Activated CD4-positive, CD25-positive, alpha-beta regulatory T cell treated with anti-CD3 and anti-CD28 coated beads, Interleukin-2, amount 50 U/mL, for 72 hours (primary cell): ENCODE measurements at places on chromosomes 1 and 21.

- DNase-seq: no peak
Measured at GRCh38 chr1:10340930-10341590, 57.8 kb upstream of the PGD start.

GRCh38 chr1:84969489-84970250 is 27.2 kb downstream of the MCOLN2 start:
- DNase-seq: no peak

DNA sequence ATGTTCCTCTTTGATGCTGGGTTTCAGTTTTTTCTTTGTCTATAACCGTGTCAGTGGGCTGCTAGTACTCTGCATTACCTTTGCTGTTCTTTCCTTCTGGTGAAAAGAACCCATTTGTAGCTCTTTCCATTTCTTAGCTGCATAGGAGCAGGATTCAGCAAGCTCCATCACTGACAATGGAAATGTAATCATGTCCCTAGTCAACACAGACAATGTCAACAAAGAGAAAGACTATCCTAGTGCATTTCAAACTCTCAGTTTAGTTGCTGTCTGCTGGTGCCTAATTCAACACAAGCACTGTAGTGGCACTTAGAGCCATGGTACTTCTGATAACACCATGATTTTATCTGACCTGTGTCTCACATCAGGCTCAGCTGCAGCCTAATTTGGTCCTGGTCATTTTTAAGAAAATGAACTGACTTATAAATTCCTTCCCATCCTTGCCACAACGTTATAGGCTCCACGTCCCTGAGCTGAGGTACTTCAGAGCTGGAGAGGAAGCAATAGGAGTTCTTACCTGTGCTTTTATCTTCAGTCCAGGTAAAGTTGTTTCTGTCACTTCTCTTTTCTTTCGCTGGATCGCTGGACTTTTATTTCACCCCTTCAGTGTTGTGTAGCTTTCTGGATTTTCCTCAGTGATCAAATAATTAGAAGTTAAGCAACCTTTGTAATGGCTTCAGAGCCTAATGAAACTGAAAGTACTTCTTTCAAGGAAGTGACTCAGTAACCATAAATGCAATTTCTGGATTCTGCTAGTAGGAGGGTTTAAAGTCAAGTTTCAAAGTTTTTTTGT is at the start of gene GBP3:
TSS of gene GBP3 (minus strand) at position 700 of the 793 bp plus-strand sequence. CDS start 2,145 bp downstream, outside the sequence.
- DNase-seq: no peak

DNA sequence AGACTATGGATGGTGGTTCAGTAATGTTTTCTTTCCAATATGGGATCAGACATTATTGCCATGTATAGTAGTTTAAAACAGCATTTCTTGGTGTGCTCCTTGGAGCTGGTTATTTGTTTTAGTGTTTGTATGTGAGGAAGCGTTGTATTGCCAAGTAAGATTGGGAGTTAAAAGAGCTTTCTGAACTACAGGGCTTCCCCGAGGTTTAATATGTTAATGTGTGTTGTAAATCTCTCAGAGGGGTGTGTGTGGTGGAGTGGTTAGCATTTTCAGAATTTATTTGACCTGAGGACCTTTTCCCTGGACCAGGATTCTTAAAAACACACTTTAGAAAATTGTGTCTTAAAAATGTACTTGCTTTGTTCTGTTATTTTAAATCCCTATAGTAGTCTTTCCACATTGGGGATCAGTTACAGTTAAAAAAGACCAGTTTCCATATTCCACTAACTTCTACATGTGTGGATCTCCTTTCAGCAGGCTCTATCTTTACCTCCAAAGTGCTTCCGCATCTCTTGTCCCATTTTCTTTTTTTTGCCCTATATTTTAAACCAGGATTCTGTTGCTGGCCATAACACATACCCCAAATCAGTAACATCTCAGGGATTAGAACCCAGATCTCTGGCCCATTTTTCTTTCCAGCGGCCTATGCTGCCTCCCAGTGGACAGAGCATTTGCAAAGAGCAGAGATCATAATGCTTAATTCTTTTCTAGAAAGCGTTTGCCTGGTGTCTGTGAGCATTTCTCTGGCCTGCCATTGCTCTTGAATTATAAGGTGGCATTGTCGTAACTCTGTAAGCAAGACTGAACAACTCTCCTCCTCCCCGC is 58.6 kb downstream of the PBX1 start:
- DNase-seq: no peak

GRCh38 chr1:246597340-246597739 is 31.1 kb downstream of the CNST start:
- DNase-seq: no peak

DNA sequence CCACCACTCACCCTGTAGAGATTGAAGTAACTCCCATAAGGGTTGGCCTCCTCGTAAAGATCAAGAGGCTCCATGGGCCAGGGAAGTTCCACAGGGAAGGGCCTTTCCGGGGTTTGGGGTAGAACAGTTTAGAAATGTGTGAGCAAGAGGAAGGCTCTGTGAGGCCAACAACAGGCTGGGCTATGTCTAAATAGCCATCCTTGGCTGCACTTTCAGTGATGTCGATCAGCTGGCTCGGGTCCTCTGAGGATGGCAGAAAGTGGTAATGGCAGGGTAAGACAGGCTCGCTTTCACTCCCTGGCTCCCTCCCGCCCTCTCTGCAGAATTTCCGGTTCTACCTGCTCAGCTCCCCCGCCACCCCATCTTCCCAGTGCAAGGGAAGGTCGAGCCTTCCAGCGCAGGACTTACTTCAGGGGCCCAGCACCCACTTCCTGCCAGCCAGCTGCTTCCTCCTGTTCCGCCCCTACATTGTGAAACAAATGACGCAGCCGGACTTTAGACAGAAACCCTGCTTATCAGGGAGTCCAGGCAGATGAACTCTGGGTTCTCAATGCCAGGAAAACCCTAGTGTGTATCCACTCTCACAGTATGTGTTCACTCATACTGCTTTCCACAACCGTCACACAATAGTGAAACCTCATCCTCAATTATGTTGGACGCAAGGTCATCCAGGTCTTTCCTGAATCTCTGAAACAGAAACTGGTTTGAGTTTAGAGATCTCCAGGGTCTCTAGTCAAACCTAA is 7.3 kb downstream of the F11R start:
- DNase-seq: peak; percentile 59

GRCh38 chr21:46021978-46022544 is 40.5 kb downstream of the COL6A1 start:
- DNase-seq: no peak

- no peak for DNase-seq
Measured at GRCh38 chr1:35222322-35223083, 29.6 kb upstream of the SFPQ start.

DNA sequence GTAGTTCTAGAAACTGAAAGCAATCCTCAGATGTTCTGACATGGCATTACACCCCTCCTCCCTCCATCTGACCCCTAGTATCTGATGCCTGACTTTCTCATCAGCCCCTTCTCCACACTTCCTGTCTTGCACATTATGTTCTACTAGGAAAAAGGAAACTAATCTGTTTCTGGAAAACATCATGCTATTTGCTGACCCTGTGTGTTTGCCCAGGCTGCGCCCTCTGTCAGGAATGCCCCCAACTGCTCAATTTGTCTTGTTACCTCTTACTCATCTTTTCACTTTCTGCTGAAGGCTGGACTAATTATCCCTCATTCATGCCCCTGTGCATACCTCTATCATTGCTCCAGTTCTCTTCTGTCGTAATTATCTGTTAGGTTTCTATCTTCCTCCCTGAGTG is 37.5 kb upstream of the DAB1 start:
- DNase-seq: no peak

GRCh38 chr1:226061068-226061840 is 1.3 kb upstream of the H3-3A start:
- no peak for DNase-seq

- no peak for DNase-seq
Measured at GRCh38 chr1:104794035-104794434, 1044.3 kb downstream of the AMY1C start.

GRCh38 chr1:197928849-197929336 is 11.7 kb downstream of the LHX9 start:
- no peak for DNase-seq
